ENCODE measurements at places on chromosomes 4 and X. TPM values are rescaled to one million over a fixed set of nuclear protein-coding genes. Genes with fewer than 3 reads are reported as not detected.
A peak's percentile ranks its signal among the peaks of the same experiment; 100 is the strongest.

DNA sequence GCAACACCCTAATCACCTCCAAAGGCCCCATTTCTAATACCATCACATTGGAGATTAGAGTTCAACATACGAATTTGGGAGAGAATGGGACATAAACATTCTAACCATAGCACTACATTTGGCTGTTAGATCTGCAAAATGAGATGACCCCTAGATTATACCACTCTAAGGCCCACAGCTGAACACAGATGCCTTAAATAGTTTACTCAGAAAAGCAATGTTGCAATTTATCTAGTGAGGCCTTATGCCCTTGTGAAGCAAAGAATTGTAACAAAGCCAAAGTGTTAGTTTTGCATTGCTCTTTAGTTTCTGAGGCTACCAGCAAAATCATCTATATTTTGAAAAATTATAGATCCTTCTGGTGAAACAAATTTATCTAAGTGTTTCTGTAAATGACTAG, 31.6 kb upstream of the ARHGEF6 start:
- no peak for DNase-seq

Gene DCAF12L1
- total RNA-seq, result 0.09 TPM

DNA sequence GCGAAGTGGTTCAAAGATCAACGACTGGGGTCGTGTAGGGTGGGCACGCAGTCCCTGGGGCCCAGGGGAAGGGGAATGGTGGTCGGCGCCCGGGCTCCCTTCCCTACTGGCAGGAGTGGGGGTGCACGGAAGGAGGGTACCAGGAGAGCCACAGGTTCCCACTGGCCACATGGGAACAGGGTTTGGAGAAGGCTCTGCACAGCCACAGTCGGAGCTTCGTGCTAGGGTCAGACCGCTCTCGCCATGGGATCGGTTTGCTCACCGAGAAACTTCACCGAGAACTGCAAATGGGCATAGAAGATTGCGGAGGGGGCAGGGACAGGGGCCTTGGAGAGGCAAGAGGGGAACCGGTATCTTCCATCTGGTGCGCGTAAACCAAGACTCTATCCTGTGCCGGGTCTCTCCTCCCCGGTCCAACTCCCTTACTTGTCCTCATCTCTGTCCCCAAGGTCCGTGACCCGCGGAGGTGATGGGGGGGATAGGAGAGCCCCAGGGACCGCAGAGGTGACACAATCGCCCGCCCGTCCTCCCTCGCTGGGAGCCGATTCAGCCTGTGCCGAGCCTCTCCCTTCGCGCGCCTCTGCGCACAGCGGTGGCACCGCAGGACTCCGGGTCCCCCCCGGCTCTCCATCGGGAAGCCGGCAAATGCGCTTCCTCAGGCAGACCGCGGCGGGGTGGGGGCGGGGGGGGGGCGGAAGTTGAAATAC, 1.0 kb downstream of the SCD5 start:
- peak; percentile 60 for DNase-seq

DNA sequence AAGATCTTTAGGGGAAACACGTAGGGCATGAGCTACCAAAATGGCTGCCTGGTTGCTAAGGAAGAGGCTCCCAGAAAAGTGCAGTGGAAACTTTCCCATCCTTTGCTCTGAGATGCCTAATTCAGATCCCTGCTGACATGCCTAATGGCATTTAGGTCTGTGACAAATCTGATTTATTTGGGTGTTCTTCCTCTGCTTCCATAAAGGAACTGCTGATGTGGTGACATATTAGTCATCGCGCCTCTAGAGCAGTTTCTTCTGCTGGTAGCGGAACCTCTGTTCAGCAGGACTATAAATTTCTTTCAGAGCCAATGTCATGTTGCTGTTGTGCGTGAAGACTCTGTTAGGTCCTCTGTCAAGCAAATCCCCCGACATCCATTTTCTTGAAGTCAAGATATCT, 310.0 kb downstream of the PDHA2 start:
- no peak for DNase-seq

Gene PLAC1
- total RNA-seq, result not detected

- no peak for DNase-seq
Measured at GRCh38 chrX:13932416-13932815, 97.3 kb downstream of the GEMIN8 start.

DNA sequence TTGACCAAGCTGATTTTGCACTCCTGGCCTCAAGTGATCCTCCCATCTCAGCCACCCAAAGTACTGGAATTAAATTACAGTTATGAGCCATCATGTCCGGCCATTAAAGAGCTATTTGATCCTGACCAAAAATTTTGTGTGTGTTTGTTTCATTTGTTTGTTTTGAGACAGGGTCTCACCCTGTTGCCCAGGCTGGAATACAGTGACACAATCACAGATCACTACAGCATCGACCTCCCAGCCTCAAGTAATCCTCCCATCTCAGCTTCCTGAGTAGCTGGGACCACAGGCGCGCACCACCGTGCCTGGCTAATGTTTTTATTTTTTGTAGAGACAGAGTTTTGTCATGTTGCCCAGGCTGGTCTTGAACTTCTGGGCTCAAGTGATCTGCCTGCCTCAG, 82.9 kb upstream of the RBPJ start:
- DNase-seq, result no peak

DNA sequence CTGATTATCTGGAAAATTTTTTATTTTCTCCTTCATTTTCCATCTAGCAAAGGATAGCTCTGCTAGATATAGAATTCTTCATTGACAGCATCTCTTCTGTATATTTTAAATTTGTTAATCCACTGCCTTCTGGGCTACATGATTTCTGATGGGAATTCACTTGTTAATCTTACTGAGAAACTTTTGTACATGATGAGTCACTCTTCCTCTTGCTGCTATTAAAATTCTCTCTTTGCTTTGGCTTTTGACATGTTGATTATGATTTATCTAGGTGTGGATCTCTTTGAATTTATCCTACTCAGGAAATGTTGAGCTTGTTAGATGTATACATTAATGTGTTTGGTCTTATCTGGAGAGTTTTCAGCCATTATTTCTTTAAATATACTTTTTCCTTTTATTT, 27.5 kb downstream of the OR13H1 start:
- DNase-seq, result no peak

- DNase-seq, result no peak
Measured at GRCh38 chr4:152063621-152064240, 302.9 kb upstream of the GATB start.

Gene WNK3
- total RNA-seq, result 0.60 TPM

DNA sequence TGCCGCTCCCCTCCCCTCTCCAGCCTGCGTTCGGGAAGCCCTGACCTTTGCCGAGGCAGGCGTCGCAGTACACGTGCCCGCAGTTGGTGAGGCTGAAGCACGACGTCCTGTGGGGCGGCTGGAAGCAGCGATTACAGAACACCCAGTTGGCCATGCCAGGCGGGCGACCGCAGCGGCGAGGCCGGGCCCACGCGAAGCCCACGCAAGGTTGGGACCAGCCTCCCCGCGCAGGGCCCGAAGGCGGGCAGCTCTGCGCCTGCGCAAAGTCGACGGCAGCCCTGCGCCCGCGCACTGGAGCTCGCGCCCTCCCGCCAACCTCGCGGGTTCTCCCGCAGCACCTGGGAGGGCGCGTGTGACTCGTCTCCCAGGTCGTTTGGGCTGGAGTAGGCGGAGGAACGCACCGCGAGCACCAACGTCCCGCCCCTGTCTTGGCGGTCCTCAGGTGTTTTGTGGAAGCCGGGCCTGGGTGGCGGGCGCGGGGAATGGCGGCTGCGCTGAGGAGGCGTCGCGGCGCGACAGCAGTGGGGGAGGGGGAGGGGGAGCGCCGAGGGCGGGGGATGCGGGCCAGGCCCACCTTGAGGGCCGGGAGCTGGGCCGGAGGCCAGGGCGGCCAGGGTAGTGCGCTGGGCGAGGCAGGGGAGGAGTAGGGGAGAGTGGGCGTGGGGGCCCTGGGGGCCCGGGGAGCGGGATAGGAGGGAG, at the start of gene RNF212:
Gene RNF212 (minus strand): TSS at position 254 of the 699 bp plus-strand sequence. CDS start 100 bp downstream, at position 154.
- peak; percentile 4 for DNase-seq

Gene GLOD5
- not detected for total RNA-seq

DNA sequence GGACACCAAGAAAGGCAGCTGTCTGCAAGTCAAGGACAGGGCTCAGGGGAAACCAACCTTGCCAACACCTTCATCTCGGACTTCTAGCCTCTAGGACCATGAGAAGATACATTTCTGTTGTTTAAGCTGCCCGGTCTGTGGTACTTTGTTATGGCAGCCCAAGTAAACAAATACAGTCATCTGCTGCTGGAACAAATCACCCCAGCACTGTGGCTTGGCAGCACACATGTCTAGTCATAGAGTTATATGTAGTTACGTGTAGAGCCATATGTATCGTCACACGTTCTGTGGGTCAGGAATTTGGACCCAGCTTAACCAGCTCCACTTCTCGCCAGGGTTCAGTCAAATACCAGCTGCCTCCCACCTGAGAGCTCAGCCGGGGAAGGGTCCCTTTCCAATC, 2.5 kb downstream of the HTT-AS start:
- no peak for DNase-seq

Gene NPY2R
- not detected for total RNA-seq

- DNase-seq, result no peak
Measured at GRCh38 chr4:76607266-76607799, 172.3 kb downstream of the SHROOM3 start.

DNA sequence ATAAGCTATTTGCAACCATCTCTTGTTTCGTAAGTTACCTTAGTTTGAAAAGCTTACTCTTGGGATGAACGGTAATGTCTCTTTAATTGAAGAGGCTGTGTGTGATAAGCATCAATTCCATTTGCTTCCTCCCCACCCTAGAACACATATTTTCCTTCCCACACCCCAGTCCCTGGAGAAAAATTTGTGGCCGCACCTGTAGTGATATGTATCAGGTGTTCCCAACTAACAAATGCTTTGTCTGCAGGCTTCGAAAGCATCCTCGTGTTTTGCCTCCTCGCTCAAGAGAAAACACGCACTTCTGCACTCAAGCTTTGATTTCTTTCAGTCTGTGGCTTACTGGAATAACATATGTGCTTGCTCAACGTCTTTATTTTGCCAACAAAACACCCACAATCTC, 143.8 kb upstream of the OTUD4 start:
- no peak for DNase-seq

Gene TECRL
- not detected for total RNA-seq

DNA sequence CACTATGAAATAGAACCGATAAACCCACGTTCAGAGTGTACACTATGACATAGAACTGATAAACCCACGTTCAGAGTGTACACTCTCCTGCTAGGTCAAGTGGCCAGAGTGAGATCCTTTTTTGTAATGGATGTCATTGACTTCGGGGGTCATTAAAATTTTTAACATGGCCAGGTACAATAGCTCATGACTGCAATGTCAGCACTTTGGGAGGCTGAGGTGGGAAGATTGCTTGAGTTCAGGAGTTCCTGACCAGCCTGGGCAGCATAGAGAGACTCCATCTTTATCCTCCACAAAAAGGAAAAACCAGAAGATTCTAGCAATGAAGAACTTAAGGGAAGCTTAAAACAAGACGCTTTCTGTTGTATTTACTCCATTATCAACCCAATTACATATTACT, 439.7 kb upstream of the FRG1 start:
- no peak for DNase-seq

DNA sequence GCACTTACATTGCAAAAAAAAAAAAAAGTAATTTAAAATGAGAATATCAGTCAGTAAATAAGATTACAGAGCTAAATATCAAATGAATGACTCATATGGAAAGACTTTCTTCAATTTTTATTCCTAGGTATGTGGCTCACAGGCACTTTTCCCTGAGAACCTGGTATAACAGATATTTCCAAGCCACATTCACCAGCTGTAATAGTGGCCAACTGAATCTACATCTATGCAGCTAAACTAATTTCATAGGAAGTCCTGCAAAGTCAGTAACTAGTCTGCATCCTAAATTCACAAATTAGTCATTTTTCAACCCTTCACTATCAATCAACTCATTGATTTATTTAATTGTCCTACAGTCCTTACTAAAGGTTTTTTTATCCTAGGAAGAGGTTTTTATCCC, 5.6 kb downstream of the PDE5A start:
- DNase-seq, result no peak

- no peak for DNase-seq
Measured at GRCh38 chr4:1531683-1532548, 125.7 kb upstream of the NKX1-1 start.

GRCh38 chr4:158578476-158578875, 56.8 kb downstream of the RXFP1 start:
- DNase-seq, result peak; percentile 52

Gene AASDH
- 14.1 TPM for total RNA-seq

- no peak for DNase-seq
Measured at GRCh38 chr4:168496834-168497233, at the start of gene PALLD. Gene PALLD (plus strand): TSS chr4:168497052.

- DNase-seq, result no peak
Measured at GRCh38 chr4:159269116-159269515, 166.2 kb downstream of the RAPGEF2 start.

DNA sequence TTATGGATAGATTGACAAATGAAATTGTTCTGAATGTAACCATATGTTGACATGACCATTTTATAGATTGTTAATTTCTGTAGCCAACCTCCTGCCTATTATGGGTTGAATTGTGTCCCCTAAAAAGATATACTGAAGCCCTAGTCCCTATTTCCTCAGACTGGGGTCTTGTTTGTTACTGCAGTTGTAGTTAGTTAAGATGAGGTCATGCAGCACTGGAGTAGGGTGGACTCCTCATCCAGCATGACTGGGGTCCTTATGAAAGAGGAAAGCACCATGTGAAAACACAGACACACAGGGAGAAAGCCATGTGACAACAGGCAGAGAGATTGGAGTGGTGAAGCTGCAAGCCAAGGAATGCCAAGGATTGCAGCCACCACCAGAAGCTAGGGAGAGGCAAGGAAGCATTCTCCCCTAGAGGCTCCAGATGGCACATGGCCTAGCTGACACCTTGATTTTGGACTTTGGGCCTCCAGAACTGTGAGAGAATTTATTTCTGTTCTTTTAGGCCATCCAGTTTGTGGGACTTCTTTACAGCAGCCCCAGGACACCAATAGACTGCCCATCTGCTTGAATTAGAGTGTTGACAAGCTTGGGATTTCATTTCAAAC, 14.0 kb downstream of the MTM1 start:
- no peak for DNase-seq

GRCh38 chrX:1283741-1284140, 15.1 kb downstream of the CSF2RA start:
- DNase-seq, result no peak

GRCh38 chr4:111216791-111217190, 593.9 kb upstream of the PITX2 start:
- no peak for DNase-seq

Gene CT55
- total RNA-seq, result not detected

DNA sequence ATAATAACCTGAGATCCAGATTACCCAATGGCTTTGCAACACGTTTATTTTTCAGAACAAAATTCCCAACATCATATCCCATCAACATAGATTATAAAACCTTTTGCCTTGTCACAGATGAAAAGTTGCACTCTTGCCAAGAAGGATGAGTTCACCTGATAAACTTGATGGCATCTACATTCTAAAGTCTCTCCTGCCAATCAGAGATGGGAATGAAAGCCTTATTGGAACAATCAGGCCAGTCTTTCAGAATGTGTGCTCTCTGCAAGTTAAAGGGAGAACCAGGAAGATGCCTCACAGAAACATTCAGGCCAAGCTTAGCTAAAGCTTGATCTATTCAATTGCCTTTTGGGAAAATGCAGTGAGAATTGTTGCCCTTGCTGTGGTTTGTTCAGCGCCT, 1.3 kb downstream of the LPAR4 start:
- DNase-seq, result no peak
